ENCODE measurements at places on chromosomes 3 and 15.

GRCh38 chr15:55319537-55320237 lies 665 bp downstream of the PIGB start:
- peak; percentile 29 for DNase-seq

DNA sequence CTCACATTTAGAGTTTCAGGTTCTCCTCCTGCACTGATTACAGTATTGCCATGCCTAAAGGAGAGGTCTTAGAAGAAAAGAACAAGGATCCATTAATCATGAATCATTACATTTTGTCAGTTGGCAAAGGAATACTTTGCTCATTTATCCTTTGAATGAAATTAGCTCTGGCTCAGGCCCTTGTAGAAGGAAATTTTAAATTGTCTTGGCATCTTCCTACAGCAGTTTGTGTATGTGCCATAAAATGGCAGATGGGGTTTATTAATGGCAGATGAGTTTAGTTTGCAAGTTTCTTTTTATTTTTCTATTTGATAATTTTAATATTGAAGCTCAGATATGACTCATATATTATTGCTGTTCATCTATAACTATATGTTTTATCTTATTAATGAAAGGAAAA lies 181.2 kb upstream of the EPHA3 start:
- no peak for DNase-seq

GRCh38 chr3:143793971-143794370 lies 54.3 kb downstream of the SLC9A9 start:
- DNase-seq: no peak

DNA sequence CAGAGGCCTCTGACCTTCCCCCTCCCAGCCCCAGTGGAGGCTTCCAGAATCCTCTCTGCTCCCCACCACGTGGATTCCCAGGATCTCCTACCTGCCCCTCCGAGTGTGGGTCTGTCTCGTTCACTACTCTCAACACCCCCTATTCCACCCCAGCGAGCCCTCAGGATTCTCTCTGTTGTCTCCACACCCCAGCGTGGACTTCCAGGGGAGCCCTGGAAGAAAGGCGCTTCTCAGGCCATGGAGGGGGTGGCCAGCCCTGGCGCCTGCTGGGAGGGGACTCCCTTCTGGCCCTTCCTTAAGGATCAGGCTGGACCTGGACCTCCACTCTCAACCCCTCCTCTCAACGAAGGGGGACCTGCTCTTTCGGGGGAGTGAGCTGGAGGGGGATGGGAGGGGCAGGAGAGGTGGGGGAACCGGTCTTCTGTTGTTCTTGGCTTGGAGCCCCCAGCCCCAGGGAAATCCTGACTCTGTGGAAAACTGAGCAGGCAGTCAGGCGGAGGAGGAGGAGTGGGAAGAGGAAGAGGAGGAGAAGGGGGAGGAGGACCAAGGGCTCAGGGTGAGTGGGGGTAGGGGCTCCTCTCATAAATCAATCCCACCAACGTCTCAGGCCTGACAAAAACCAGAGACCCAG lies 32.9 kb downstream of the EPHB3 start:
- DNase-seq: no peak

DNA sequence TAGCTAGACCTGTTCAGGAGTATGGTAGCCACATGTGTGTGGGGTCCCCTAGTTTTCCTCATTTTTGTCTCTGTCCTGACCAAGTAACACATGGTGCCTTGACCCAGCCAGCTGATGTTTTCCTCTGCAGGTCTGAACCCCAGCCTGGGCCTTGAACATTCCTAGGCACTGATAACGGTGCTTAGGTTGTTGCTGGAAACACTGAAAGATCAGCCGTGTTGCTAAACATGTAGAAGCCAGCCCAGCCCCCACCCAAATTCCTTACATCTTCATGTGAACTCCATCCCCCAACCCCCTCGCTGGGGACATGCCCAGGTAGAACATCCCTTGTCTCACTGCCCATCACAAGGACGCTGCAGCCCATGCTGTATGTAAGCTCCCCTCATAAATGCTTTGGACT lies 18.7 kb downstream of the RTP3 start:
- DNase-seq: no peak

GRCh38 chr15:96066852-96067495 lies 263.5 kb upstream of the NR2F2 start:
- no peak for DNase-seq

GRCh38 chr3:134034005-134034785 lies 4.5 kb upstream of the SLCO2A1 start:
- no peak for DNase-seq

DNA sequence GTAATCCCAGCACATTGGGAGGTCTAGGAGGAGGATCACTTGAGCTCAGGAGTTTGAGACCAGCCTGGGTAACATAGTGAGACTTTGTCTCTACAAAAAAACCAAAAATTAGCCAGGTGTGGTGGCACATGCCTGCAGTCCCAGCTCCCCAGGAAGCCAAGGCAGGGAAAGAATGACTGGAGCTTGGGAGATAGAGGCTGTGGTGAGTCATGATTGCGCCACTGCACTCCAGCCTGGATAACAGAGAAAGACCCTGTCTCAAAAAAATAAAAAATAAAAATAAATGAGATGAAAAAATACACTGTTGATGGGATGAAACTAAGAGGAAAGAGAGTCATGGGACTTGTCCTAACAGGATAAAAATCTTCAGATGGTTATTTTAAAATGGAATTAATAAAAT lies 137.6 kb downstream of the IMPG2 start:
- DNase-seq: no peak

- DNase-seq: no peak
Observed at GRCh38 chr3:42853739-42854302, 21.9 kb downstream of the CYP8B1 start.

- peak; percentile 30 for DNase-seq
Observed at GRCh38 chr15:43329217-43329959, 985 bp downstream of the LCMT2 start.

- no peak for DNase-seq
Observed at GRCh38 chr3:177426878-177427495, 229.7 kb upstream of the TBL1XR1 start.

DNA sequence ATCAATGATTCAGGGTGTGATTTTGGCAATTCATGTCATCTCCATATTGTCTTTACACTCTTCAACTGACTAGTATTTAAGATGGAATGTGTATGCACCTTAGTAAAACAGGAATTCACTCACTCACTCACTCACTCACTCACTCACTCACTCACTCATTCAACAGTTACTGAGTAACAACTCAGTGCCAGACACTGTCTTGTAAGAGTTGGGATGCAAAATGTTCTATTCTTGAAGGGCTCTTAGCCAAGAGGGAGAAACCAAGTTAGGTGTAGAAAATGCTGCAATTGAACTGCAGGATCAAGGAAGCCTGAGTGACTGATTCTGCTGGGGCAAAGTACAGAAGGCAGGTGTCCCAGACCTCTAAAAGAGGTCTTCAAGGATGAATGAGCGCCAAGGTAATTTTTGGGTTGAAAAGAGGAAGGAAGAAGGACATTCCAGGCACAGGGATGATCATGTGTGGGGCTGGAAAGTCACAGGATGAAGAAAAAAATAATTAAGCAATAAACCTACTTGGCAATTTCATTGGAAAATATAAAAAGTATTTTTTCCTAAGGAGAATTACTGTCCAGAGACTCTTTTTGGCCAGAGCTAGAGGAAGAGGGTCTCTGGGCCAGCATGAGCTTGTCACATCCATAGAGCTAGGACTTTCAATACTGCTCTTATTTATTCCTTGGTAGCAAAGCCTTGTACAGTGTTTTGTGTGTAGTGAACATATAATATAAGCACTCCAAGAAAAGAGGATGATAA lies 58.9 kb upstream of the ETV5 start:
- no peak for DNase-seq

DNA sequence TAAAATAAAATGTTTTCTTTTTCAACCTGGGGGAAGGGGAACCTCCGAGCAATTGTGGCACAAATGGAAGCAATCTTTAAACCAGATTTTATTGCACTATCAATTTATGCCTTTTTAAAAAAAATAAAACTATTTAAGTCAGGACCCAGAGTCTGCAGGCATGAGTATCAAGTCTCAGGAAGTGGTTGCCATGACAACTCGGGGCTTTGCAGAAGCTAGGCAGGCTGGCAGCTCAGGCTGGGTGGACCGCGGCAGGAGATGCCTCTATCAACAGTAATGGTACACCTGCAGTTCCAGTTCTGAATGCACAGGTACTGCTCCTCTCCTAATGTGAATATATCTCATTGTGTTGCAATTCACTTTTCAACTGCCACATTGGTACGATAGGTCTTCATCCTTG lies 447.7 kb downstream of the GABRG3 start:
- no peak for DNase-seq

GRCh38 chr3:141287326-141287725 lies 55.7 kb downstream of the PXYLP1 start:
- DNase-seq: no peak

DNA sequence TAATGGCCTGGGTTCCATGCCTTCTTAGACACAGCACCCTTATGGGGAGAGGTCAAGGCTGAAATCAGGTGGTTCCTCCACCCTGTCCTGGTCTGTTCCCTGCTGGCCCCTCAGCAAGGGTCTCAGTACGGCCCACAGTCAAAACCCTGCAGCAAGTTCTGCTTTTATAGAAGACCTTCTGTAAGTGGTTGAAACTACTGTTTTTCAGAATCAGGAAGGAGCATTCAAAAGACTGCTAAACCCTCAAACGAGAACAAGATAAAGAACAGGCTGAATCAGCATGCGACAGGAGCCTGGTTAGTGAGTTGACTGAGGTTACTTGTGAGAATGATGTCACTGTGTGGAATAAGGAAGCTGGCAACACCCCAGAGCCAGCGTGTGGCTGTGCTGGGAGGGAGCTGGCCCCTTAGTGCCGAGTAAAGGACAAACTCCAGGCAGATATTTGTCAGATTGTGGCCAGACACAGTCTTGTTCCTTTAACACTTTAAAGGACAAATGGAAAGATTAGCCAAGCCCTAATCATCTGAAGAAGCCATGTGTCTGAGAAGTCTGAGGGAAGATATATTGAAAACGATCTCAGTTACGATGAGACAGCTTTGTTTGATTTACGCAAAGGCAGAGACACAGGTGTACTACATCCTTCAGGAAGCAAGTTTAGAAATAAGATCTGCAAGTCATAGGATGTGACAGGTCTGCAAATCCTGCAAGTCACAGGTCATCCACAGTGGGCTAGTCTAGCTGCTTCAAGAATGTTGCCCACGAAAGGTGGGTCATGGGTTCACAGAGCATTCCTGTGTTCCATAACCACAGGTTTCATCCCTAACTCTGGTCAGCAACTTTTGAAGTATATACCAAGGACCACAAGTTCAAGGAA lies 54.0 kb downstream of the B3GNT5 start:
- DNase-seq: peak; percentile 94

GRCh38 chr3:2458816-2459215 lies 360.1 kb downstream of the CNTN4 start:
- DNase-seq: no peak

GRCh38 chr3:170689893-170690660 lies 104.2 kb upstream of the SLC7A14 start:
- peak; percentile 65 for DNase-seq

DNA sequence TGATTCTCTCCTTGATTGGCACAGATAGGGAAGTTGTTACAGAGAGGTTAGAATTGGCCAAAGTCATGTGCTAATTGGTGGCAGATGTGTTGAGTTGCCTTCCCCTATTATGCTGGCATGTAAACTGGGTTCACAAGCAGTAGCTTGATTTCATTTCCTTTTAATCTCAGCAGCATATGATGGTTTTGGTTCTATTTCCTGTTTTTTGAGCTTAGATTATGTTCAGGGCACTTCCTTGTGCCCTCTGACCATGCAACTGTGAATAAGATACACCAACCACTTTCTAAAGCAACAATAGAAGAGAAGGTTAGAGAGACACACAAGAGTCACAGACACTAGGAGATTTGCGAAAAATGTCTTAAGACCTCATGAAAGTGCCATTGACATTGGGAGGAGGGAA lies 16.5 kb downstream of the HPS3 start:
- DNase-seq: no peak

GRCh38 chr3:137347817-137348368 lies 390.1 kb downstream of the IL20RB start:
- no peak for DNase-seq

GRCh38 chr15:77020348-77021087 lies 25.6 kb downstream of the PSTPIP1 start:
- DNase-seq: no peak

GRCh38 chr3:6351752-6352151 lies 509.2 kb upstream of the GRM7 start:
- no peak for DNase-seq

- no peak for DNase-seq
Observed at GRCh38 chr15:94445566-94446160, 214.3 kb downstream of the MCTP2 start.

- no peak for DNase-seq
Observed at GRCh38 chr3:38608086-38608775, 41.3 kb downstream of the SCN5A start.
